Activated naive CD8-positive, alpha-beta T cell treated with anti-CD3 and anti-CD28 coated beads, Interleukin-2, amount 50 U/mL, for 24 hours (primary cell): ENCODE measurements at places on chromosomes 11 and 22.

DNA sequence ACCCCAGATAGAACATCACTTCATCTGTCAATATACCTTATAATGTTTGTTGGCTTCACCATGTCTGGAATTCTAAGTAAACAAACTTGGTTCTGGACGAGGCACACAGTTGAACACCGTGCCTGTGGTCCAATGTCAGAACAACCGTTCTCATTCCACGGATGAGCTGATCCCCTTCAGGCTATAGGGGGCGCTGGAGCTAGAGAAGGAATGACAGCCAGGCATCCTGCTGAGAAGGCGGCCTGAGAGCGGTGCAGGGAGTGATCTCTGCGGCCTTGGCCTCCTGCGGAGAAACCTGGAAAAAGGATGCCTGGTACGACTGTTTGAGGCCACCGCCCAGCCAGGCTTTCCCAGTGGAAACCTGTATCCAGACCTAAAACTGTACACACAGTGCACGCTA, 48.7 kb downstream of the FDX1 start:
- DNase-seq = no peak

GRCh38 chr11:111913997-111914396, 1.5 kb downstream of the HSPB2 start:
- no peak for DNase-seq

- no peak for DNase-seq
Measured at GRCh38 chr11:69013009-69013951, at the start of gene MRGPRF. Gene MRGPRF (minus strand): TSS chr11:69013246. CDS start chr11:69009901, 3,345 bp downstream.

- DNase-seq = no peak
Measured at GRCh38 chr11:69489031-69489745, 7.7 kb downstream of the LINC01488 start.

- no peak for DNase-seq
Measured at GRCh38 chr11:1337647-1338007, 28.2 kb upstream of the TOLLIP start.

DNA sequence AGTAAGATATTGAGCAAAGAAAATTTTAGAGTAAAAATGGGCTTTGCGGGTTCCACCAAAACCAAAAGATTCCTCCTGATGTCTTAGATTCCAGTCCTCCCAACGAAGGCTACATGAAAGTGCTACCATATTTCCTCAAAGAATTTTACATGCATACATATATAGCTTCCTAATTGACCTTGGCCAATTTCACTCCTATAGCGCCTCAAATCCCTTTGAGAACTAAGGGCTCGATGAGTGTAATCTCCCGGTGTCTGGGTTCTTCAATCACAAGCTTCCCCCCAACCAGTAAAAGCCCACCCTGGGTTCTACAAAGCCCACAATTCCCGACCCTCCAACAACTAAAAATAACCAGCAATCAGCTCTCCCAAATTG, 1.2 kb downstream of the SIK3 start:
- DNase-seq = no peak

DNA sequence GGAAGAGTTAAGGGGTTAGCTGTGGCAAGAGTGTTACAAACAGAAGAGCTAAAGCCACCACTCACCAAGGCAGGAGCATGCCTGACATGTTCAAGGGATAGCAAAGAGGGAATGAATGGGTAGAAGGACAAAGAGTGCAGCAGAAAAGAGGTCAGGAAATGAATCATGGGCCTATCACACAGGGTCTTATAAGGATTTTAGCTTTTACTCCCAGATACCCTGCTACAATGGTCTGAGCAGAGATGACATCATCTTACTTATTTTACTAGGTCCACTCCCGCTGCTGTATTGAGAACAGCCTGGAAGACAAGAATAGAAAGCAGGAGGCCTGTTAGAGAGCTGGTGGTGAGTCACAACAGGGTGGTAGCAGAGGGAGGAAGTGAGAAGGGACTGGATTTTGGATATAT, 9.8 kb downstream of the TRAF6 start:
- DNase-seq = no peak

GRCh38 chr22:50544746-50545253, 899 bp upstream of the KLHDC7B start:
- no peak for DNase-seq

DNA sequence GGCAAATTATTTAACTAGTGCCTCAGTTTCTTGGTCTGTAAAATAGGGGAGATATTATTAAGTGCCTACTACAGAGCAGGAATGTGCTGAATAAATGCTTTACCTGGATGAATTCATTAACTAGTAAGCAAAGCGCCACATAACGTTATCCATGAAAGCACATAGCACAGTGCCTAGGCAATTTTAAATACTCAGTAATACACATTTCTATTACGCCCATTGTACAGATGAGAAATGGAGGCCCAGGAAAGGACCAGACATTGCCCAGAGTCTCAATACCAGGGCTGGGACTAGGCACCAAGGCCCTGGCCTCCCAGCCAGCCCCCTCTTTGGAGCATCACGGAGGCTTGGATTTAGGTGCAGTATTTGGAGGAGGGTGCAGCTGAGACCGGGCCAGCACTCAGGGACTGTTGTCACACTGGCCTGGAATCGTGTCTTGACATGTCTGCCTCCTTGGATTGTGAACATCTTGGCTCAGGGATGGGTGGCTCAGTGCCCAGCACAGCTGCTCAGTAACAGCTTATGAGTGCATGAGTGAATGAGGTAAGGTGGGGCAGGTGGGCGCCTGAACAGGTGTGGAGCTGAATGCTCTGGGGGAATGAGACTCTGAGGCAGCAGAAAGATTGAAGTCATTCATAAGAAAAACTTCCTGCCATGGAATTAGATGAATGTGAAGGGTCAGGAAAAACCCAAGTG, 42.1 kb upstream of the TPBGL start:
- no peak for DNase-seq

- no peak for DNase-seq
Measured at GRCh38 chr11:65305501-65306268, 9.0 kb upstream of the CDC42EP2 start.

DNA sequence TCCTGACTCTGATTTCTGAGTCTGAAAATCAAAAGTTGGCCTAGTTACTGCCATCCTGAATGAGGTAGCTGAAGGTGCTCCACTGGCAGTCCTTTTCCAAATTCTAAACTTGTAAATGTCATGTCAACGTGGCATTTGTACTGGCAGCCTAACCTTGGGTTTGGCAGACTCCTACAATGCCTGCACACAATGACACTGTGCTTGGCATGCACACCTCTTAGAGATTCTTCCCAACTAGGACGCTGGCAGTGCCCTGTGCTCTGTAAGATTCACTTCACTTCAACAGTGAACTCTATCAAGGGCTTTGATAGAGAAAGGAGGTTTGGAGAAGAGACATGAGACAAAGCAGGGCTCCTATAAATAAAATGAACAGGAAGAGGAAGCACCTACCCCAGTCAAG, 21.9 kb upstream of the PPP2R1B start:
- no peak for DNase-seq

GRCh38 chr22:20015187-20015625, 1.4 kb downstream of the ARVCF start:
- no peak for DNase-seq

GRCh38 chr11:58905721-58906547, 33.4 kb upstream of the GLYATL1 start:
- DNase-seq = no peak

- DNase-seq = no peak
Measured at GRCh38 chr11:17697175-17697949, 22.0 kb upstream of the MYOD1 start.

- DNase-seq = no peak
Measured at GRCh38 chr11:1817511-1817910, 17.3 kb upstream of the SYT8 start.

GRCh38 chr11:20415432-20415831, 27.9 kb downstream of the PRMT3 start:
- DNase-seq = no peak

DNA sequence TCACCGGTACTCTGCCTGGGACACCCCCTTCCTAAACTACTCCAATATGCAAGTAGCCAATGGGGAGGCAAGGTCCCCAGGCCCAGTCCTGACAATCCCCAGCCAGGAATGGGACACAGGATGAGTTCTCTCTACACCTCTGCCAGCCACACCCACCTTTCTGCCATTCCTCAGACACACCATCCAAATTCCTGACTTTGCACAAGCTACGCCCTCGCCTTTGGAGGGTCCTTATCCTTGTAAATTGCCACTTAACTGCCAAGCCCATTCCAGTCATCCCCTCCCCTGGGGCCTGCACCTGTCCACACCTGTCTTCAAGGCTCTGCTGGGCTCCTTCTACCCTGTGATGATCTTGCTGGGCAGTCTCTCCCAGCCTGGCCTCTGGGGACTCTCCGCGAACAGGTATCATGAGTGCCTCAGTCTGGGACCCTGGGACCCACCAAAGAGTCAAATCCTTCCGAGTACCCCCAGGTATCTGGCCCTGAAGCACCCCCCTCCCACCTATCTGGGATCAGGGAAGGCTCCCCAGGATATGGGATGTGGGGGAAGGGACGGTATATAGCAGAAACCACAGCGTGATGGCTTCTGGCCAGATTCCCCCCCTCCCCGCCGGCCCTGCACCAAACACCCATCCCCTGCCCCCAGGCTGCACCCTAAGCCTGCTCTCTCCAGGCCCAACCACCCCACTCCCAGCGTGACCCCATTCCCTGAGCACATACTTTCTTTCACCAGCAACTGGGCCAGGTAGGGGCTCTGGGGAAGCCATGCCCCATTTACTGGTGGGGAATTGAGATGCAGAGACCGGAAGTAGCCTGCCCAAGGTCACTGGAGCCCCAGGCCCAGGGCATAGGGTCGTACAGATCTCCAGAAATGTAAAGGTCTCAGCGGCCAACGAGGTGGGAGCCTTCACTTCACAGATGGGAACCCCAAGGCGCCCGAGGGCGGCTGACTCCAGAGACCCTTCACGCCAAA, 806 bp downstream of the ARAP1 start:
- DNase-seq = no peak

GRCh38 chr11:107752949-107753822, 41.3 kb upstream of the SLN start:
- DNase-seq = no peak

GRCh38 chr11:2844116-2844842, 41.3 kb downstream of the CDKN1C start:
- no peak for DNase-seq

DNA sequence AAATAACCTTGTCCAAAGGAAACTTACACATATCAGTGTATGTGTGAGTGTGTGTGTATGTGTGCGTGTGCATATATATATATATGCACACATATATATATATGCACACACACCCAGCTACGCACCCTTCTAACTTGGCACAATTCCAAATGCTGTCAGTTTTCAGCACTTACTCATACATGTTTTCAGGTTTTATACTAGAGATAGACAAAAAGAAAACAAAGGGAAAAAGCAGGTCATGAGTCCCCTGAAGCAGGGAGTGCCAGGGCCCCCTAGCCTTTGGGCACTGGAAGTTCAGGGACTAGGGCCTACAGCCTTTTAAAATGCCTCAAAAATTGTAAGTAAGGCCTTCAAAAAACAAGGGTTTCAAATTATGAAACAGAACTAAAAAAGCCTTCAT, 265.4 kb downstream of the CADM1 start:
- DNase-seq = no peak

- no peak for DNase-seq
Measured at GRCh38 chr22:24400726-24401596, 26.4 kb upstream of the ADORA2A start.

DNA sequence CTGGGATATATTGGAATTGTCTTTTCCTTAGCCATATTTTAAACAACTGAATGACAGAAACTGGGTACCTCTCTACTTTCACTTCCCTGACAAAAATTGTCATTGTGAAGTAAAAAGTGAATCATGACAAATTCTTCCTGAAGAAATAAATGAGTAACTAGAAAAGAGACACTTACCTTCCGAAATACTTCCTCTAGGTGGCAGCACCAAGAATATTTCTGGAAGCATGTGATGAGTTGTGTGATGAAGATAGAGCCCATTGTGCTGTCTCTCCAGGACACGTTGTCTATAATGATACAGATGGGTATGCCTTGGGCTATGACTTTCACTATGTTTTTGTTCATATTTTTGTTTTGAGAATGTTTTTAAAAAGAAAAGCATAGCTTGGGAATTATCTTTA, 21.5 kb downstream of the CASP4 start:
- DNase-seq = no peak

DNA sequence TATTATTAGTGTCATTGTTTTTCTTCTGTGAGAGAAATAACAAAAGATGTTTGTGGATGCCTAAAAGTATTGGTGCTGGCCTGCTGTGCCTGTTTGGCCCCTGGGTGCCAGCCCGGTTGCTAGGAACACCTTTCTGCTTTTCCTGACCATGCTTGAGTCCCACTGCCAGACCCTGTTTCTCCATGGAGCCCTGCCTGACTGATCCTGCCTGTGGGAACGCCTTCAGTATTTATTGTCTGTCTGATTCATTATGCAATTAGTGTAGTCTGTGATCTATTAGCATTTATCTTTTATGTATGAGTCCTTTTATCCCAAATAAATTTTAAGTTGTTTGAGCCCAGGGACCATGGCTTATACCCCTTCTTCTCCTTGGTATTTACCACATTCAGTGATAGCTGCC, 98.6 kb upstream of the MPPED2 start:
- no peak for DNase-seq
